PC-9 (cell line): ENCODE measurements at places on chromosomes 3 and 15.
A peak's percentile ranks its signal among the peaks of the same experiment; 100 is the strongest.

DNA sequence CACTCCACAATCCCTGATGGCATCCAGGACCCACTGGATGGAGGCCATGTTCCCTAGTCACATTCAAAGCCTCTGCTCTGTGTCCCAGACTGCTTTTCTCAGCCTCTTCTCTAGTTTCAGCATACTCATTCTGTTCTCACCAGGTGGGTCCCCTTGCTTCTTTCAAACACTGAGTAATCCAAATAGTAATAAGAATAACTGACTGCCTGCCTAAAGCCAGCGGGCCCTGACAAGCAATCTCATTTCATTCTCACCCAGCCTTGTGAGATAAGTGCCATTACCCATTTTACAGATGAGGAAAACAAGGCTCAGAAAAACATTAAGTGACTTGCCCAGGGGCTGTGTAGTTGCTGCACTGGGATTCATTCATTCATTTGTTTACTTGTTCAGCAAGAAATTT lies 25.4 kb downstream of the MAPKAPK3 start:
- H3K4me3 ChIP-seq: no peak overlapping the region
- no peak overlapping the region for H3K27ac ChIP-seq
- no peak for DNase-seq
- no peaks in the 10 kb centered on the region for H3K36me3 ChIP-seq
- no peaks in the 10 kb centered on the region for H3K27me3 ChIP-seq
- no peaks in the 10 kb centered on the region for H3K4me1 ChIP-seq

DNA sequence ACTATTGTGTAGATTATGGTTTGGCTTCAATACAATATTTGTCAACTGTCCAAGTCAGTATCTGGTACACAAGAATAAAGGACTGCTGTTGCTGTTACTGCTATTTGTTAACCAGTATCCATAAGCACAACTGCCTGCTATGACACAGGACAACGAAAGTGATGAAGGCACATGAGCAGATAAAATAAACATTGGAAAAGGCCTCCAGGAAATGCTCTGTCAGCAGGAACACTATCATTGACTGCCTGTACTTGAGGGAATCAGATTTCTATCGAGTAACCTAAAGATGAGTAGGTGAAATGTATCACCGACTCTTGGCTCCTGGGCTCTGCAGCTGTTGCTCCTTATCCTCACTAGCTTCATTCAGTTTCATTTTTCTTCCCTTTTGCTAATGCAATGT lies 56.5 kb downstream of the FMN1 start:
- no peaks in the 10 kb centered on the region for H3K4me1 ChIP-seq
- H3K4me3 ChIP-seq: no peak overlapping the region
- H3K27me3 ChIP-seq: no peaks in the 10 kb centered on the region
- DNase-seq: no peak
- H3K27ac ChIP-seq: no peak overlapping the region

- H3K4me1 ChIP-seq: no peaks in the 10 kb centered on the region
- DNase-seq: no peak
- H3K36me3 ChIP-seq: no peaks in the 10 kb centered on the region
- no peaks in the 10 kb centered on the region for H3K27me3 ChIP-seq
Observed at GRCh38 chr15:83665480-83665879, 11.6 kb downstream of the ADAMTSL3 start.

GRCh38 chr15:67119238-67119846 lies 53.9 kb downstream of the SMAD3 start:
- no peak overlapping the region for H3K4me3 ChIP-seq
- peaks cover 80% of the 10 kb centered on the region for H3K4me1 ChIP-seq
- no peak for DNase-seq
- H3K27ac ChIP-seq: peak overlapping the region; percentile 60; the same call in 1 of the 2 replicates
- peaks cover 17% of the 10 kb centered on the region; the same call in 1 of the 2 replicates for H3K36me3 ChIP-seq

GRCh38 chr15:63889831-63890230 lies 56.1 kb upstream of the HERC1 start:
- no peak overlapping the region for H3K4me3 ChIP-seq
- no peaks in the 10 kb centered on the region for H3K36me3 ChIP-seq
- H3K27ac ChIP-seq: no peak overlapping the region
- H3K27me3 ChIP-seq: no peaks in the 10 kb centered on the region

- H3K27me3 ChIP-seq: no peaks in the 10 kb centered on the region; the same call in 1 of the 2 replicates
- no peaks in the 10 kb centered on the region for H3K36me3 ChIP-seq
- H3K27ac ChIP-seq: no peak overlapping the region
- H3K4me1 ChIP-seq: no peaks in the 10 kb centered on the region
Observed at GRCh38 chr3:56424336-56424735, 43.9 kb downstream of the ERC2 start.

DNA sequence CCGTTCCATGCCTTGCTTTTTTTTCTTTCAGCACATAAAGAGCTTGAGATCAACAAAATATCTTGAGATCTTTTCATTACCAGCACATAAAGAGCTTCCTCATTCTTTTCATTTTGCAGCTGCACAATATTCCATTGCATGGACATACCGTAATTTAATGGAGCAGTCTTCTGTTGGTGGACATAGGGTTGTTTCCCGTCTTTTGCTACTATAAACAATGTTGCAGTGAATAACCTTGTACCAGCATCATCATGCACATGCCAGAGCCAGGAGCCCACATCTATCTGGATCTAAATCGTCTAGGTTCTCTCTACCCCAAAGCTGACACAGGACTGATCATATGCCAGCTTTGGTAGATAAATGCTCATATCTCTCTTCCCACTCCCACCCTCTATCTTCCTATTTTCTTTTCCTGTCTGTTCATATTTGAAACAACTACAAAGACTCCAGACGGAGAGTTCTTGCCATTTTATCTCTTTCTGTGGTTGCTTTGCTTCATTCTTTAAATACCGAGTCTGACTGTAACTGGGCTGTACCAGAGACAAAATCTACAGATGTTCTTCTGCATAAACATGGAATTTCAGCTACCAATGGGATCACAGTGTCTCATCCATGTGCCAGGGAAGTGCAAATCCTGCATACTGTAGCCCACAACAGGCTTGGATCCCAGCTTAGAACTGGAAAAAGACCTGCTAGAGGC lies 47.1 kb upstream of the AKAP13 start:
- peaks cover 13% of the 10 kb centered on the region for H3K4me1 ChIP-seq
- H3K4me3 ChIP-seq: no peak overlapping the region
- H3K27me3 ChIP-seq: no peaks in the 10 kb centered on the region
- DNase-seq: no peak
